Activated T-cell treated with anti-CD3 and anti-CD28 coated beads for 1 hour (primary cell): ENCODE measurements at places on chromosomes 1 and 21.

DNA sequence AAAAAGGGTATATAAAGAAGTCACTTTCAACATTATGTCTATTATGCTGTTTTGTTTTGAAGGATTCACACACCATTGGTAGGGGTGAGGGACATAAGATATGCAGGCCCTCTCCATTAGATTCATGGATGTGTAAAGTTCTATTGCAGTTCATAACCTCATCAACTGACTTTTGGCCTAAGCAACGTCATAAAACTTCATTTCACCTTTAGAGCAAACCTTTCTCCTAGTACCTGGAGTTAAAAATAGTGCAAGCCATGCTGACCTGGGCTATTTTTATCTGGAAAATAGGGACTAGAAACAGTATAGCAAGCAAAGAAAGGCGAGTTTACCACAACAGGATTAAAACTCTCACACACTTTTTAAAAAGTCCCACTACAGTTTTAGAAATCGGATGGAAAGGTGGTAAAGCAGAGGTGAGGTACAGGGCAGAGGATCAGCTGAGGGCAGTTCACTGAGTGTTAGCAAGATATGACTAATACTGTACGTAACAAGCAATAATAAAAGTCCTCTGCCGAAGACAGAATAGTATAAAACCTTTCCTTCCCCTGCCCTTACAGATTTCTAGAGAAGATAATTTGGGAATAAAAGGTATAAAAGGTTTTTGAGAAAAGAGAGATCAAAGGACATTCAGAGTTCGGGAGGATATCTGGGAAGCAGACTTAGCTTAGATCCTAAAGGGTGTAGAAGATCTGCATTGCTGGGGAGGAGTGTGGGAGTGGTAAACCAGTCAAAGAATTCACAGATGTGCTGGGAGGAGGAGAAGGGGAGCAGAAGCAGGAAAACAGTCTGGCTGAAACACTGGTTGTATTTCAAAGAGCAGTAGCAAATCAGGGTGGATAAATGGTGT is 14.3 kb downstream of the EGLN1 start:
- DNase-seq = no peak

GRCh38 chr1:186859995-186860394 is 31.2 kb downstream of the PLA2G4A start:
- DNase-seq = no peak

DNA sequence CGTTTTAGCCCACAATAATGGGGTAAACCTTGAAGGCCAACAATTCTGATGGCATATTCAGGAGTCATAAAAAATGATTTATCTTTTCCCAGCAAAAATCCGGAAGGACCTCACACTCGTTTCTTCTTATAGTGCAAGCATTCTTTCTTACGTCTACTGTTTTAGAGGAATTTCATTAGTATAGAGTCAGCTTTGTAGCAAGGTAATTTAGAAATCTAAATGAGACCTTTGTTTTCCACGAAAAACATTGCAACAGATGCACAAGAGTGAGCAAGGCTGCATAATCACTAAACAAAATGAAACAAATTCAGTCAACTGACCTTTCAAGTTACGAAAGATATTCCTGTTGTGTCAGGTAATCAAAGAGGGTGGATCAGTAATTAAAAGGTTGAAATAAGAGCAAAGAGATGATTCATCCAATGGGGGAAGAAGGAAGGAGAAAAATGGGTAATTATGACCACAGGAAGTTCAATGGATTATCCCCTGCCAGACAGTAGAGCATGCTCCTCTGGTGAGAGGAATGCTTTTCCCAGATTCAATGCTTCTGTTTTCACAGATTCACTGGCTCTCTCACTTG is 560 bp upstream of the CSDE1 start:
- no peak for DNase-seq

DNA sequence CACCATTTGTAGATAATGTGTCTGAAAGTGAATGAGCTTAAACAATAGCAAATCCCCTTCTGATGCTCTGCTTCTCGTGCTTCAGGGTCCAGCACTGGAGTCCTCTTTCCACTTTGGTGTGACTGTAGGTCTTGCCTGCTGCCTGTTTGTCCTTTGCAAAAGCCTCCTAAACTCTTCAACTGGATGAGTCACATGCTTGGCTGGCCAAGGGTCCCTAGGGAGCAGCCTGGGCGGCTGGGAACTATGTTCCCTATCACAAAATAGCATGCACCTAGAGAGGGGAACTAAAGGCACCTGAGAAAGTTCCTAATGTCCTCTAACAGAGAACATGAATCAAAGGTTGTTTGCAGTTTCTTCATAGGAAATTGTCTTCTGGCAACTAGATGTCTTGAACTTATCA is 607.2 kb upstream of the PLXNA2 start:
- DNase-seq = no peak

DNA sequence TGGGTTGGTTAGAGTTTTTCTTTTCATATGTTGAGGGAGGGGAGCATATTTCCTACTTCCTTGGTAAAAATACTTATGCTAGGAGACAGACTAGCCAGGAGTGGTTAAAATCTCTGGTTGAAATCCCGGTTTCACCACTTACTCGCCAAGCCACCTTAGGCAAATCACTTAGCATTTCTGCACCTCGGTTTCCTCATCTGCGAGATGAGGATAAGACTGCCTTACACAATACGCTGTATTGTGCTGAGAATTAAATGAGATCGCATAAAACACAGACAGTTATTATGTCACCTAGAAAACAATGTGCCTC is 1.4 kb downstream of the IFFO2 start:
- DNase-seq = no peak

DNA sequence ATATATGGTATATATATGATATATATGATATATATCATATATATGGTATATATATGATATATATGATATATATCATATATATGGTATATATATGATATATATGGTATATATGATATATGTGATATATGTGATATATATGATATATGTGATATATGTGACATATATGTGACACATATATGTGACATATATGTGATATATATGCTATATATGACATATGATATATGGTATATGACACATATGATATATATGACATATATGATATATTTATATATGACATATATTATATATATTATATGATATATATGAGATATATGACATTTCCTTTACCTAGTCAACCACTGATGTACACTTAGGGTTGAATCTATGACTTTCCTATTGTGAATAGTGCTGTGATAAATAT is 36.1 kb upstream of the EEIG2 start:
- no peak for DNase-seq

- DNase-seq = no peak
These were observed 332.8 kb downstream of the DISC1 start for GRCh38 chr1:231959225-231959884.

DNA sequence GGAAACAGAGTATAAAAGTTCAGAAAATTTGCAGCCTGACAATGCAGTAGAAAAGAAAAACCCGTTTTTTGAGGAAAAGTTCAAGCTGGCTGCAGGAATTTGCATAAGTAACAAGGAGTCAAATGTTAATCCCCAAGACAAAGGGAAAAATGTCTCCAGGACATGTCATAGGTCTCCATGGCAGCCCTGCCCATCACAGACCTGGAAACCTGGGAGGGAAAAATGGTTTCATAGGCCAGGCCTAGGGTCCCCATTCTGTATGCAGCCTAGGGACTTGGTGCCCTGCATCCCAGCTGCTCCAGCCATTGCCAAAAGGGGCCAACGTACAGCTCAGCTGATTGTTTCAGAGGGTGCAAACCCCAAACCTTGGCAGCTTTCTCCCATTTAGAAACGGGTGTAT is 3.6 kb upstream of the KCNT2 start:
- DNase-seq = no peak

GRCh38 chr1:200706111-200706814 is 32.4 kb upstream of the CAMSAP2 start:
- no peak for DNase-seq

DNA sequence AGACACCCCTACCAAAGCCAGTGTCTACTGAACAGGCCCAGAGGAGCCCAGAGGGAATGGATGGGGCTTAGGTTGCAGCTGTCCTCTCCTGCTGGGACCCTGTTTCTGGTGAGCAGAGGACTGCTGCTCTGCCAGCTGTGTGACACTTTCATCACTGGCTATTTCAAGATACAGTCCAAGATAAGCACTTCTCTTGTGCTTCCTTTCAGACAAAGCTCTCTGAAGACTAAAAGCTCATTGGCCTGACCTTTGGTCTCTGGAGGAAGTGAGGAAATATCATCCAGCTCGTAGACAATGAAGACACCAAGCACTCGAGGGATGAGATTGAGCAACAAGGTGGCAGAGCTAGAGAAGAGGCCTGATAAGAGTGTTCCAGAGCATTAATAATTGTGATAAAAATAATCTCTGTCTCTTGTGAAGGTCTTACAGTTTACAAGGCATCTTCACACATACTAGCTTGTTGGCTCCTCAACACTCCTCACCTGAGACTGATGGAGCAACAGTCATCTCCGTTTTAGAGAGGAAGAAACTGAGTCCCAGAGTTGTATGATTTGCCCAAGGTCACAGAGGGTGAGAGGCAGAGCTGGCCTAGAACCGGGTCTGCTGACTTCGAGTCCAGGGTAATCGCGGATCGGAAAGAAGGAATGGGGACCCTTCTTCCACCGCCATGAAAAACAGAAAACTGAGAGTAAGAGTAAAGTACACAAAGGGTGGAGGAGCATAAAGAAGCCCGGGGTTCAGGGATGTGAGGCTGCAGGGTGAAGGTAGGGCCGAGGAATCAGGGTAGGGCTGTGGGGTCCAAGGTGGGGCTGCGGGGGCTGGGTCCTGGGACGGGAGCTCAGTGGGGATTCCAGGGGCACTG is 666 bp downstream of the PAFAH2 start:
- DNase-seq = no peak

DNA sequence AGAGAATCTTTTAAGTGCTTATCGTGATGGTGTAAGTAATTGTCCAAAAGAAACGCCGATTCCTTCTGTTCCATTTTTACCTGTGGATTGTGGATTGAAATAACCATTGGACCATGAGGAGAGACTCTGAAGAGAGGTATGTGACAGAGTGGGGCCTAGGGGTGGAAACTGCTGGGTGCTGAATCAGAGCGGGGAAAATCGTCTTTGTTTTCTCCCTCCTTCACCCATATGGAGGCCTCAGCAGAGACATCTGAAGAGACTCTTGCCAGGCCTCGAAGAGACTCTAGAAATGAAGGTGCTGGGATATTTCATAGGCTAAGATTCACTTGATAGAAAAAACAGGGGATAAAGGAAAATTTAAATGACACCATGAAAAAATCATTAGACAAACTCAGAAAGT is 1327.0 kb downstream of the BRINP3 start:
- DNase-seq = no peak
